Ecto neural progenitor cell (in vitro differentiated cells): ENCODE measurements at places on chromosomes 13 and 19.

- DNase-seq, result no peak
Measured at GRCh38 chr19:4722671-4723594, 709 bp downstream of the DPP9 start.

DNA sequence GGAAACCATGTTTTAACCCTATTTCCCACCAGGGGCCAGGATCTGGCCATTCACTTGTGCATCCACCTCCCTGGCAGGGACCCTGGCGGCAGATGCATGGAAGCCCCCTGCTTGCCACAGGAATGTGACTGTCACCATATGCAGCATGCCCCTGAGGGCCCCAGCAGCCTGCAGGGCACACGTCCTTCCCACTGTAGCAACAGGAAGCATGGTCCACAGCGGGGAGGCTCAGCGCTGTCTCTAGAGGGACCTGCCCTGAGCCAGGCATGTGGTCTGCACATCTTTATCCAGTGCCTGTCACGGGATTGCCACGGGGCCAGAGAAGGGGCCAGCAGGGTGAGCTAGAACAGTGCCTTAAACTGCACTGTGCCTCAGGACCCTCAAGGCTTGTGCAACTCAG, 34.9 kb upstream of the MCF2L start:
- no peak for DNase-seq

- DNase-seq, result peak; percentile 46
Measured at GRCh38 chr19:1658150-1659083, 6.0 kb upstream of the TCF3 start.

GRCh38 chr19:11268783-11269267, 6.5 kb upstream of the DOCK6 start:
- DNase-seq, result no peak

DNA sequence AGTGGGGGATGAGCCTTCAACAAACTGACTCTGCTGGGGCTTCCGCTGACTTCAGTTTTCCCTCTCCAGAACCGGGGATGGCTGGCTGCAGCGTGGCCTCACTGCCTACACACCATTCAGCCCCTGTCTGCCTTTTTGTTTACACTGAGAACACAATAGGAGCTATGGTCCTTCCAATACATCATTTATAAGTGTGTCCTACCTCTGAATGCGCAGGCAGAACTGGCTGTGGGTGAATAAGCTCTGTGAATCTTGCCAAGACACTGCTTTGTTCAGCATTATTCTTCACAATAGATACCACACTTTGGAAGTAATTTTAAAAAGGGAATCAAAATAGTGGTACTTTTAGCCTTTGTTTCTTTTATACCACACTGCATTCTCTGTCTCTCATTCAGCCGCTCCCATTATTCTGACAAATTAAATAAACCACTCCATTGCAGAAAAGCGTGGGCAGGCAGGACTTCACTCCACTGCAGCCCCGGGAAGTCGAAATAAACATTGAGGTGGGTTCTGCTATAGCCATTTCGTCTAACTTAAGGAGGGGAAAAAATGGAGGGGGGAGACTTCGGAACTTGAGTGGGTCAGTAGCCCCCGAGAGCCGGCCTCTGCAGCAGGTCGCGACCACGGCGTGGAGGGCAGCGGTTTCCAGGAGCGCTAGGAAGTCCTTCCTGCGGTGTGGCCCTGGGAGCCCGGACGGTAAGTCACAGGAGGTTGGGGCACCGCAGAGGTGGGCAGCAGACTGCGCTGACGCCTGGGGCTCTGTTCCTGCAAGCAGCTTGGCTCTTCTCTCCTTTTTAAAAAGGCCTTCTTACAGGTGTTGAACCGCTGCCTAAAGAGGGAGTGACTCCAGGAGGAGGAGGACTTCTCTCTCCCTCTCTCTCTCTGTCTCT, 94.8 kb upstream of the SOX1 start:
- DNase-seq, result no peak

DNA sequence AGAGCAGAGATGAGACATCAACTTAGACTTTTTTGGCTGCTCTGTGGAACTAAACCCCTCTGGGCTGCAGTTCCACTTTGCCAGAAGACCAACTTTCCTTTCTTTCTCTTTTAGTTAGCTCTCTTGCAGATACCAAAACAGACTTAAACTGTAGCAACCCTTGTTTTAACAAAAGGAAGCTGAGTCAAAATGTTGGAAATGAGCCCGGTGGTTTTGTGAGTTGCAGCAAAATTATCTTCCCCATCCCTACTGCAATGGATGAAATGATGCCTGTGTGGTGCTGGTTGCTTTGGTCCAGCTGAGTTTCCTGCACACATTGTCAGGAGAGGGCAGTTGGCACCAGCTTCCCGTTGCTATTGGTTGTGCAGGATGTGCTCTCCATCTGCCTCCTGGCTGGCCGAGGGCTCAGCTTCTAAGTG, 115.3 kb downstream of the LRCH1 start:
- DNase-seq, result no peak

DNA sequence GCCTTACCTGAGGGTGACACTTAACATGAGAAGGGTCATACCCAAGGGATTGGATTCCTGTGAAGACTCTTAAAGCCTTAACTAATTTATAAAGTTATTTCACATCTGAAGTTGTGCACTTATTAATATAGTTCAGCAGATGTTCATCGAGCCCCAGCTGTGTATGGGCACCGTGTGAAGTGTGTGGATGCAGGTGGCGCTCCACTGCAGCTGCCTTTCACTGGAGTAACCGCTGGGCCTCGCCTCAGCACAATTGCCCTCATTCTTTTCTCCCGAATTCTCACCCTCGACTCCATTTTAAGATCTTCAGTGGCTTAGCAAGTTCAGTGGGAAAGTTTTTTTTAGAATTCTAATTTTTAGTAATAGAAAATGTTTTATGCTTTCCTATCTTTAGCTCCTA, 66.2 kb downstream of the DPY19L3 start:
- DNase-seq, result no peak

DNA sequence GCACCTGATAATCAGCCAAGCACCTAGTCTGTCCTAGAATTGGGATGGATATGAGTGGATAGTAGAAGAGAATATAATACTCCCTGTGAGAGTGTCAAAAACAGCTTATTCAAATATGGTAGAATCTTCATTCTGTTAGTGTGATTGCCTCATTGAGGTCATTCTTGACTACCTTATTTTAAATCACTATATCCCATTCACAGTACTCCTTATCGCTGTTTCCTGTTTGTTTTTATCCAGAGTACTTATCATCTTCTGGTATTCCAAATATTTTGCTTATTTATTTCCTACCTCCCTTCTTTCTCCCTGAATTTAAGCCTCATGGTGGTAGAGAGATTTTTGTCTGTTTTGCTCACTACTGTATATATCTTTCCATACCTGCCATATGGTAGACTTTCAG, 9.9 kb downstream of the NDFIP2 start:
- DNase-seq, result no peak

GRCh38 chr19:2270423-2271233, 11.3 kb downstream of the PEAK3 start:
- peak; percentile 73 for DNase-seq

GRCh38 chr13:65697843-65698242, 1532.3 kb downstream of the PCDH9 start:
- DNase-seq, result no peak

DNA sequence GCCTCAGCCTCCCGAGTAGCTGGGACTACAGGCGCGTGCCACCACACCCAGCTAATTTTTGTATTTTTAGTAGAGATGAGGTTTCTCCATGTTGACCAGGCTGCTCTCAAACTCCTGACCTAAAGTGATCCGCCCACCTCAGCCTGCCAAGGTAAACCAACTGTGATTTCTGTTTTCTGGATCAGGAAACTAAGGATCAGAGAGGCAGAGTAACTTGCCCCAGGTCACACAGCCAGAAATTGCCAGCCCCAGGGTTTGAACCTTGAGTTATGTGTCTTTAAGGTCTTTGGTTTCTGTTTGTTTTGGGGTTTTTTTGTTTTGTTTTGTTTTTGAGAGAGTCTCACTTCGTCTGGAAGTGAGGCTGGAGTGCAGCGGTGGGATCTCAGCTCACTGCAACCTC, 4.2 kb upstream of the PLIN3 start:
- no peak for DNase-seq

GRCh38 chr13:48954081-48954480, 21.6 kb upstream of the FNDC3A start:
- no peak for DNase-seq

DNA sequence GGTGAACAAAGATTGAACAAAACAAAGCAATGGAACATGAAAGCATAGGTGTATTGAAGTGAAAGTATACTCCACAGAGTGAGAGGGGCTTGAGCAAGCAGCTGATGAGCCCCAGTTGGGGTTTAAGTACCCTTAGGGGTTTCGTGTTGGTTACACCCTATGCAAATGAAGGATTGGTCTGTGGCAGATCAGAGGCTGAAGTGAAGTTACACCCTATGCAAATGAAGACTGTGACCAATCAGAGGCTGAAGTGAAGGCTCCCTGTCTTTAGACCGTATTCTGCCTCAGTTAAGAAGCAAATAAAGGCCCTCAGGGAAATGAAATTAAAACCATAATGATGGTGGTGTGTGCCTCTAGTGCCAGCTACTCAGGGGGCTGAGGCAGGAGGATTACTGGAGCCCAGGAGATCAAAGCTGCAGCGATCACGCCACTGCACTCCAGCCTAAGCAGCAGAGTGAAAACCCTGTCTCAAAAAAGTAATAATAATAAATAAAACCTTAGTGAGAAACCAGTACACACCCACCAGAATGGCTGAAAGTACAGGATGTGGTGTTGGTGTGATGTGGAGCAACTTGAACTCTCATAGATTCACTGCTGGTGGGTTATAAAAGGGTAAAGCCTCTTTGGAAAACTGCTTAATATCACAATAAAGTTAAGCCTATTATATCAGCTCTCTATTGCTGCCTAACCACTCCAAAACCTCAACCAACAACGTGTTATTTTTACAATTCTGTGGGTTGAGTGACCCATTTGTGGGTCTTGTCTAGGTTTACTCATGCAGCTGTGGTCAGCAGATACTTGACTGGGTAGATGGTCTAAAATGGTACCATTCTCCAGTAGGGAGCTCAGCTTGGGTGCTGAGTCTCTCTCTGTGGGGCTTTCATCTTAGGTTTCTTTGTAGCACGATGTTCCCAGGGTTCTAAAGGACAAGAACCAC, 12.8 kb upstream of the UPF3A start:
- no peak for DNase-seq

- DNase-seq, result no peak
Measured at GRCh38 chr19:15701757-15702533, 25.9 kb upstream of the OR10H2 start.

GRCh38 chr13:27788271-27788670, 4.0 kb upstream of the GSX1 start:
- DNase-seq, result peak; percentile 19

- DNase-seq, result no peak
Measured at GRCh38 chr13:72805676-72806346, 23.9 kb downstream of the PIBF1 start.
